ENCODE measurements at places on chromosomes 2 and 18.

DNA sequence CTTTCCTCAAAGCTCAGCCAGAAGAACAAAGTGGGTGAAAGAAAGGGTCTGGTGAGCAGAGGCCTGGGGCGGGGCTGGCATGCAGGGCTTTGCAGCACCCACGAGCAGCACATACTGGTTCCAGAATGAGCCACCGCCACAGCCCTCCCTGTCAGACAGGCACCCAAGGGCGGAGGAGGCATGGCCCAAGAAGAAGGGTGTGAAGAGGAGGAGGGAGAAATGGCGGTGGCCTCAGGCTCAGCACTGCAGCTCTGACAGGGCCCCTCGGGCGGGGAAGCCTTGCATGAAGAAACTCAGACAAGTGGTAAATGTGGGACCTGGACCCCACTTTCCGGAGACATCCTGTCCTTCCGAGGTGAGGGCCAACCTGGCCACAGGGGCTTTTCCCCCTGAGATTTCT is 15.7 kb downstream of the FAM228A start:
- DNase-seq, result no peak

- no peak for DNase-seq
Measured at GRCh38 chr2:239039479-239039861, 191.6 kb downstream of the TWIST2 start.

DNA sequence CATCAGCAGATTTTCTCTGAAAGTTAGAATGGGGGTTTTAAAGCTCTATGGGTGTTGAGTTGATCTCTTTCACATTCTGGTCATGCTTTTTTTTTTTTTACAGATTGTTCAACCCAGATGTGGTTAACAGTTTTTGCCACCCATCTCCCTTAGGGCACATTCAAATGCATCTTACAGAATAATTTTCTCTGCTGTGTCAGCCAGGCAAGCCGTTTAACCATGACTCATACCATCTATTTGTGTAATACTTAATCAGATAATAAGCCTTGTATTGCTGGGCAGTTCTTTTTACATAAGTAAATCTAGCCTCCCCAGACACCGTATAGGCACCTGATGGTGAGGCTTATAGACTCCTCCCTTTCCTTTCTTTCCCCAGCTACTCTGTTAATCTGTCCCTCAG is 62.0 kb downstream of the TGIF1 start:
- no peak for DNase-seq

DNA sequence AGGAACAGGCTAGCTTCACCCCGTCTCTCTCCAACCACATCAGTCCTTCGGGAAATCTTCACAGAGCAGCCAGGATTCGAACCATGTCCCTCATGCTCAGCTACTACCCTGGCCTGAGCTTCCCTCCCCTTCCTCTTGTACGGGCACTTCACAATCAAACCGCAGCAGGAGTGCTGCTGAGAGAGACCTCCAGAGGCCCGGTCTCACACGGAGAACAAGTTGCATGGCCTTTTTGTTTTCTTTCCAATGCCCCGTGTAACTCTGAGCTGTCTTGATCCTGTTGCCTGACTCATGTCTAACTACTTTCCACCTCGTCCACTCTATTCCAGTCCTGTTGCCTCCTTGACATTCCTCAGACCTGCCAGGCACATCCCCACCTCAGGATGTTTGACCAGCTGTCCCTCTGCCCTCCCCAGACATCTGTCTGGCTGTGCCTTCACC is 25.4 kb downstream of the FBLN7 start:
- no peak for DNase-seq

DNA sequence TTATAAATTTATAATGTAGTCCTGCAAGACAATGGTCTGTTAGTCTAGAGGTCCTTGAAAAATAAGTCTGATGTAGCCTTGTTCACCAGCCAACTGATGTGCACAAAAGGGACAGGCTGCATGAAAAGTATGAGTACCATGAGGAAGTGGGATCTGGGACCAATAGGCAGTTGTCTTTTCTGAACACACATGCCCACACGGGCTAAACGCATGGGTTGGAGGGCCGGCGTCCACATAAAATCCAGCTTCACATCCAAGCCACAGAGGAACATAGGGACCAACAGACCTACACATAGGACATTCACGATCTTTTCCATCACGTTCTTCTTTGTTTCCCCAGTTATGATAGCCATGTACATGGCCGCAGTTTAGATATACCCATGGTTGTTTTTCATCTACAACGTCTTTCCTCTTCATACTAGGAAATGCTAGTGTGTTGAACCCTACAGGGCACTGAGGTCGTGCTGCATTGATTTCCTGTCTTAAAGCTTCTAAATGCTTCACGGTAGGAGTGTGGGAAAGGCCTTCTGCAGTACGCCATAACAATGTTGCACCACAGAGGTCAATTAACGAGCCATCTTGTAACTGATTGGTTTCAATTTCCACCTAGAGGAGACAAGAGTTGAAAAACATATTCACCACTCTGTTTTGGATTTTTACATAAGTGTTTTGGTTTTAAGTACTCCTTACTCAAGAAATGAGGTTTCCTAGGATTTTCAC is 49.4 kb downstream of the PELI1 start:
- DNase-seq, result no peak

DNA sequence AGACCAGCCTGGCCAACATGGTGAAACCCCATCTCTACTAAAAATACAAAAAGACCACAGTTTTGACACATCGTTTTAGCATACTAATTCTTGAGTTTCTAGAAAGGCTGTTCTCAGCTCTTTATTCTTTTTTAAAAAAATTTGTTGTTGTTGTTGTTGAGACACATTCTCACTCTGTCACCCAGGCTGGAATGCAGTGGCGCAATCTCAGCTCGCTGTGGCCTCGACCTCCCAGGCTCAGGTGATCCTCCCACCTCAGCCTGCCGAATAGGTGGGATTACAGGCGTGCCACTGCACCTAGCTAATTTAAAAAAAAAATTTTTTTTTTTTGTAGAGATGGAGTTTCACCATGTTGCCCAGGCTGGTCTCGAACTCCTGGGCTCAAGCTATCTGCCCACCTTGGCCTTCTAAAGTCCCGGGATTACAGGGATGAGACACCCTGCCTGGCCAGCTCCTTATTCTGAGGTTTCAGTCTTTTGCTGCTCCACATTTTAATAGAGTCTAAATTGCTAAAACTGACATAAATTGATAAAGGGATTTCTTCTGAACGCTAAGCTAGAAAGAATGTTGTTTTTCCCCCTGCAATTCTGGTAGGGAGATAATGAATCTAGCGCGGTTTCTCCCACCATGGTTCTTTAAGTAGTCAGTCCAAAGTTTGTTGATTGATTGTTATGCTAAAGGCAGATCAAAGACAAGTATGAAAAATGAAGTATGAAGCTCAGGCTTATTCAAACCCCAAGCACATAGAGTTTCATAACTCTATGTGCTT is 32.6 kb upstream of the CABLES1 start:
- DNase-seq, result no peak

GRCh38 chr18:50008306-50008705 is 186.6 kb downstream of the MYO5B start:
- no peak for DNase-seq

- no peak for DNase-seq
Measured at GRCh38 chr2:188096910-188097309, 194.8 kb upstream of the GULP1 start.

DNA sequence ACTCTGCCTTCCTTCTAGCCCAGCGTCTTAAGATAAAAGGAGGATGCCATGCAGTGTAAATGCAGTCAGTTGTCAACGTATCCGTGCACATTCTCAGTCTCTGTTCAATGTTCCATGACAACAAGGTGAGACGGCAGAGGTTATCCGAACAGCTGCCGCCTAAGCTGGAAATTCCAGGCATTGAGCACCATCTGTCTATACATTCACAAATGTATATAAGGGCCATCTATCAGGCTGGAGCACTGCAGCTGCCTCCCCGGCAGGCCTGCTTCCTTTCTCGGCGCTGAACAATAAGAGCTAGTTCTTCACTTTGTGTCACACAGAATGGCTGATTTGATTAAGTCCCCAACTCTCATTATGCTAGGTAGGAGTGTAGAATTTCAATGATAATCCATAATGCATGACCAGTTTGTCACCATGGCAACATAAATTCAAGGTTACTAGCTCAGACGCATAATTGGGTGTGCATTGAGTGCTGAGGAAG is 282.2 kb upstream of the SOX11 start:
- DNase-seq, result no peak

DNA sequence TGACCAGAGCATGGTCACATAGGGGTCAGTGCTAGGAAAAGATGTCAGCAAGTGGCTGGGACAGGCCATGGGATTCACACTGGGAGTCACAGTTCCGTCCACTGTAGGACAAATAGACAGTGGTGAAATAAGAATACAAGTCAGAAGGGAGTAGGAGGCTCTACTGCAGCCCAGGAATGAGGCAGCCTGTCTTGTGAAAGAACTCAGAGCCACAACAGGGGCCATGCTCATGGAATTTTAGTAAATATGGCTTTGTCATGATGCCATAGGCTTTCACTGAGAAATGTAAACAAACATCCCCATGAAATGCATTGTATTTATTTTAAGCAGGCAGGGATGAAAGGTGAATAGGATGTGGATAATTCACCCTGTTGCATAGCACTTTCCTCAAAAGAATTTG is 504.3 kb downstream of the SOX11 start:
- DNase-seq, result no peak

DNA sequence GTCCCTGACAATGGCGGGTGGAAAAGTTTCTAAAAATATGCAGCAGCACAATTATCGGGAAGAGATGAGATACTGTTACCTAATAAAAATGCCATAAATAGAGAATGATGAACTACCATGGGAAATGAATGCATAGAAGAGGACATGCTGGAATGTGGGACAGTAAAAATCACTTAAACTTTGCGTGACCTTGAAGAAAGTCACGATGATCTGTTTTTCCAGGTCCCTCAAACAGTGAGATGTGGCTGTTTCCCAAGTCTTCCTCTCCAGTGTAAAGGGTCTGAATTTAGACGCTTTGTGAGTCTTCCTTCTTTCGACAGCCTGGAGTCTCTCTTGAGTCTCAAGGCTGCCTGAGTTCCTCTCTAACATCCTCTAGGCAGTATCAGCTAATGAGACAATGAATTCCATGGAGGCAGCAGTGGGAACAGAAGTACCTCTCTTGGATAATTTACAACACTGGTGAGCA is 1.4 kb downstream of the CLUL1 start:
- no peak for DNase-seq

GRCh38 chr2:46304635-46305034 is 7.4 kb downstream of the EPAS1 start:
- no peak for DNase-seq

GRCh38 chr2:6083136-6083535 is 391.0 kb downstream of the SOX11 start:
- DNase-seq, result no peak

DNA sequence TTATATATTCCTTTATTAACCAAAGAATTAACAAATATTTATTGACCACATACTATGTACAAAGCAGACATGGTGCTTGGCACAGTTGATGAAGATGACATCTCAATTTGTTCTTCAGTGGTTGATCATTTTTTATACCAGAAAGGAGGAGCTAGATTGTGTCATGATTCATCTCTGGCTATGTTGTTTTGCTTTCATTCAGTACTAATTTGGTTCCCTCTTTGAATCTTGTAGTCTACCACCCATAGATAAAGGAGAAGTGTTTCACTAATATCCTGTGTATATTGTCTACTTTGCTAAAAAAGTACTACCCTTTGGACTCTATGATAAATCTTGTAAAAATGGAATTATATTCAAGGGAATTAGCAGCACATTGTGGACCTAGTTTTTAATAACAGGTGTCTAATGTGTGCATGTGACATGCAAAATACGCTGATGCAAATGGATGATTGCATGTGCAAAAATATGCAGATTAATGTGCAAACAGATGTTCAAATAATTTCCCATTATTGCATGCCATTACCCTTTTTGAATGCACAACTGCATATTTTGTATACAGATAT is 313.2 kb upstream of the ZEB2 start:
- DNase-seq, result no peak

DNA sequence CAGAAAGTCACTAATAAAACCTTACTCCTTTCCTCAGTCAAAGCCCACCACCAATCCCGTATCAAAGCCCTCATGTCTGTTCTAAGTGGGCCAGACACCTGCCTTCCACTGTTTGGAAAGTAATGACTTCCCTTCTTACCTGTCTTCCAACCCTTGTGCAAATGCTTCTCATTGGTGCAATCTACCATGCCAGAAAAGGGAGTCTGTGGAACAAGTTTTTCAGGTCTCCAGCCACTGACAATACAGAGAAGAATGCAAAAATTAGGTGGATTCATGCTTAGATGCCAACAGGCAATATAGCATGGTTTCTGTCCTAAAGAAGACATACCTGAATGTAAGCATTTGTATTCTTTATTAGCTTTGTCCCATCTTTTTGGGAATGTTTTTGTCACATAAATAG is 1140.6 kb upstream of the LRRTM1 start:
- no peak for DNase-seq

DNA sequence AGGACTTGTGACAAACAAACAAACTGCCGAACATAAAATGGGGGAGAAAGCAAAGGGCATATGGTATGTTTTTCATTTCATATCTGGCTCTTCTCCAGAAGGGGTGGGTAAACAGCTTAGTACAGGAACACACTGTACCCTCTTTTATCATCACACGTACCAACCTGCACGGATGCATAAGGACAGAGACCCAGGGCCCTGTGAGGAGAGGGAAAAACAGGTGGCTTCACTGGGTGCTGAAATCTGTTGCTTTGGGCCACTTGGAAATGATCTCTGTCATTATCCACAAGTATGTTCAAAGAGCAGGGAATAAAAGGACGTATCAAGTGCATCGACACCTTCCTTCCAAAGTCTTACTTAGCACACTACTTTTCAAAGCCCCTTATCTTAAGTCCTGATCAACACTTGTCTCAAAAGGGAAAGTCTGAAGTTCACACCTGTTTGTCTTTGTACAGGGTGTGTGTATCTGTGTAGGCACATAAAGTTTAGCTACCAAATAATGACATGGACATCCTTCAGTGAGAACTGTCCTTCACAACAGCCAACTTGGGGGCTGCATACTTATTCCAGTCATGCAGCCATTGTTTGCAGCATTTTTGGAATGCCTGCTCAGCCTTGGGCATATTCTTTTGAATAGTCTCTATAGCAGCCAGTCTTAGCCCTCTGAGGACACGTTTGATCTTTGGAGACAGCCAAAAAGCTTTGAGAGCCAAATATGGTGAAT is 60.6 kb downstream of the IRS1 start:
- DNase-seq, result no peak

DNA sequence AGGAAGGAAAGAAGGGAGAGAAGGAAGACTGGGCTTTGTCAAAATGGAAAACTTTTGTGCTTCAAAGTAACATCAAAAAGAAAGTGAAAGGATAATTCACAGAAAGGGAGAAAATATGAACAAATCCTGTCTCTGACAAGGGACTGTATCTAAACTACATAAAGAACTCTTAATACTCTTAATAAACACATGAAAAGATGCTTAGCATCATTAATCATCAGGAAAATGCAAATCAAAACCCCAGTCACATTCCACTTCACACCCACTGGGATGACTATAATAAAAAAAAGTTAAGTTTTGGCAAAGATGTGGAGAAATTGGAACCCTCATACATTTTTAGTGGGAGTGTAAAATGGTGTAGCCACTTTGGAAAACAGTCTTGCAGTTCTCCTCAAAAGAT is 11.8 kb upstream of the ZFP36L2 start:
- no peak for DNase-seq

GRCh38 chr18:71189581-71189980 is 900.7 kb downstream of the SOCS6 start:
- no peak for DNase-seq

- no peak for DNase-seq
Measured at GRCh38 chr2:200523158-200523557, 2.8 kb upstream of the SGO2 start.

Measured in GM12892 (cell line).